GM23248 (cell line): ENCODE measurements at places on chromosomes 2 and 18. TPM values are rescaled to one million over a fixed set of nuclear protein-coding genes. Genes with fewer than 3 reads are reported as not detected.

- no peak for DNase-seq
Measured at GRCh38 chr2:179999000-179999399, 8.1 kb downstream of the CWC22 start.

DNA sequence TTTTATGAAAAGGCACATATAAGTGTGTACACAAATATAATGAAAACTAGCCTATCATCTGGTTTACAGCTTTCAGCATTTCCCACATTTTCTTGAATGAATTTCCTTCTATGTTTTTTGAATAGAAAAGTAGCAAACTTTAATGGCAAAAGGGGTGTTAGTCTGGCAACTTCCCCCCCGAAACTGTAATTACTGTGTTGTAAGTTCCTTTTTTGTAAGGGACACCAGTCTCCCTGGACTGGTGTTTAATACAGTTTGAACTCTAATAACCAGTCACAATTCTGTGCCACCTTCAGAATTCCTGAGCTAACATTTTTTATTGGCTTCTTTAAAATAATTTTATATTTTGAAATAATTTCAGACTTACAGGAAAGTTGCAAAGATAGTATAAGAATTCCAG, 94.2 kb downstream of the ACSL3 start:
- DNase-seq, result no peak

DNA sequence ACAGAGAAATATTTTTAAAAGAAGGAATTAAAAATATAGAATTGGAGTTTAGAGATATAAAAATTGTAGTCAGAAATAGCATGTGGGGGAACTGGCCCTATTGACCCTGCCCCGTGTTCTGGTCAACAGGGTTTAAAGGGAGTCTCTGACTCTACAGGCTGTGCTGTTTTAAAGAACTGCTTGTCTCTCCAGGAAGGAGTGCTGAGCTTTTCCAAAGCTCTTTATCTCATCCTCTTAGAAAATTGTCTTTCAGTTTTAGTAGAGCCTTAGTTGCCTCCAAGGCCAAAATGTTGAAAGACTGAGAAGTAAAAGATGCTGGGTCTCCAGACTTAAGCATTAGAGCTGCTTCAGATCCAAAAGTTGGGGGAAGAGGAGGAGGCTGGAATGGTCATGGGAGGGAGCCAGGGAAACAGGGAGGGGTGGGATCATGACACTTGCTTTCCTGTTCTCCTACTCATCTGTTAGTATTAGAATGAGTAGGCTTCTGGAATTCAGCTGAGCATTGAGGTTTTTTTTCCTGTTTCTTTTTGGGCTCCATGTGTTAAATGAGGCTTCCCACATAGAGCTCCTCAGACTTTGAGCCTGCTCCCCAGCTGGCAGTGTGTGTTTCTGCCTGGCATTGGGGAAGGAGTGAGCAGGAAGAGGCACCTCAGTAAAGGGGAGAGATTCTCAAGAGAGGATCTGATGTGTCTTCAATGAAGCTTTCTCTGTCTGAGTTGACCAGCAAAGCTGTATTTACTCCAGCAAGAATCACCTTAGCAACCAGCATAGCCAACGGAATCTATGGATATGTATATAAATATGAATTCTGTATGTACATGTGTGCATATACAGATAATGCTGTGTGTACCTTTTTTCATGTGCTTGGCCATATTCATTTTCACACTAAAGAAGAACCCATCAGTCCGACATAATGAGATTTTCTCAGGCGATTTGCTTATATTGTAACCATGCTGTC, 186.8 kb upstream of the FBXO11 start:
- DNase-seq, result peak; percentile 50

GRCh38 chr2:84131278-84131830, 327.7 kb downstream of the SUCLG1 start:
- DNase-seq, result no peak

- no peak for DNase-seq
Measured at GRCh38 chr18:62332431-62332830, 7.3 kb downstream of the TNFRSF11A start.

GRCh38 chr18:43422518-43422917, 145.2 kb upstream of the SYT4 start:
- peak; percentile 8 for DNase-seq

GRCh38 chr2:105760191-105760590, 15.5 kb downstream of the NCK2 start:
- DNase-seq, result no peak

DNA sequence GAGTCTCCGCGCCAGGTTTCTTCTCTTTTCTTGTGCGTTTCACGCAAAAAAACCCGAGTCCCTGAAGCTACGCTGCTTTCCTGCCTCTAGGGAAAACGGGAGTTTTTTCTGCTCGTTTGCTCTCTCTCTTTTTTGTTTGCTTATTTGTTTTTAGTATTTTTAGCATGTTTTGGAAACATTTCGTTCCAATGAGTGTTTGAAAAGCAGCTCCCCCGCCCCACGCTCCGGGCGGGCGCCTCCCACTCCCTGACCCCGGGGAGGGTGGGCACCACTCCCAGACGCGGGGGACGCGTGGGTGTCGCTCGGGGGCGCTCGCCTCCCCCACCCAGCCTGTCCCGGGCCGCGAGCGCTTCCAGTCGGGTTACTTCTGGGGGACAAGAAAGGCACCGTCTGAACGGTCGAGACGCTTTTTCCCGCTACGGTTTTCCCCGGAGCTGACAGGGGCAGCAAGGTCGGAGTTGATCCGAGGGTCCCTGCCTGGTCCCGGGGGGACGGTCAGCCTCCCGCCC, 446 bp upstream of the EFHD1 start:
- peak; percentile 41 for DNase-seq

DNA sequence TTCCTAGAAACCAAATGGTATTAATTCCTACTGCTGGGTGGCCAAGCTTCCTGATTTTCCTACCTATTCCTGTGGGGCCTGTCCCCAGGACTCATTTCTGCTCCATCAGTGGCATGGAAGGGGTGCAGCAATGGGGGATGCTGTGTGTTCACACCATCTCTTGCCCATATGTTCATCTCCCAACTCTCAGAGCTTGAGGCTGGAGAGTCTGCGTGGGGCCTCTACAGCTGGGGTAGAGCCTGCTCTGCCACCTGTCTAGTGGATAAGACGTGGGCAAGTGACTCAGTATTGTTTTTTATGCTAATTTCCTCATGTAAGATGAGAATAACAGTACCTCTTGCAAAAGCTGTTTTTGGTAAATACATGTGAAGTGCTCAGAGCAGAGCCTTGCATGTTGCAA, 149.8 kb downstream of the ACTR3 start:
- no peak for DNase-seq

DNA sequence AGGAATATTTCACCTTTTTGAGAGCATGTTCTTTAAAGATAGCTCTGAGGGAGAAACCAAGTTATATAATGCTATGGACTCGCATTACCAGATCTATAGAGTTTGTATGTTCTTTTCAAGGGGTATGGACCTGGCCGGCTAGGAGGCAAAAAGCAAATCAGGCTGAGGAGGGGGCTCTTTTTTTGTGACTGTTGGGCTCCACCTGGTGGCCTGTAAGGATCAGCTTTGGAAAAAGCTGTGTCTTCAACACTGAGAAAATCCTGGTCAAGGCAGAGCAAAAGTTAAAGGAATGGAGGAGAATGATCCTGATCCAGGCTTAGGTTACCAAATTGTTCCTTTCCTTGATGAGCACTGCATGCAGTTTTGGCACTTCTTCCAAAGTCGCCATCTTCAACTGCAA, 180.5 kb downstream of the DIS3L2 start:
- DNase-seq, result peak; percentile 37

DNA sequence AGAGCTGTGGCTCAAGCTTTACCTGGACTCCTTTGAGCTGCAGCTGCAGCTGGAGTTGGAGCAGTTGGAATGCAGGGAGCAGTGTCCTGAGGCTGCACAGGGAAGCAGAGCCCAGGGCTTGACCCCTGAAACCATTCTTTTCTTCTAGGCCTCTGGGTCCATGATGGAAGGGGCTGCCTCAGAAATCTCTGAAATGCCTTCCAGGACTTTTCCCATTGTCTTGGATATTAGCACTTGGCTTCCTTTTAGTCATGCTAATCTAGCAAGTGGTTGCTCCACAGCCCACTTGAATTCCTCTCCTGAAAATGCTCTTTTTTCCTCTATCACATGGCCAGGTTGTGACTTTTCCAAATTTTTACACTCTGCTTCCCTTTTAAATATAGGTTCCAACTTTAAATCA, 108.6 kb upstream of the RNF152 start:
- no peak for DNase-seq

DNA sequence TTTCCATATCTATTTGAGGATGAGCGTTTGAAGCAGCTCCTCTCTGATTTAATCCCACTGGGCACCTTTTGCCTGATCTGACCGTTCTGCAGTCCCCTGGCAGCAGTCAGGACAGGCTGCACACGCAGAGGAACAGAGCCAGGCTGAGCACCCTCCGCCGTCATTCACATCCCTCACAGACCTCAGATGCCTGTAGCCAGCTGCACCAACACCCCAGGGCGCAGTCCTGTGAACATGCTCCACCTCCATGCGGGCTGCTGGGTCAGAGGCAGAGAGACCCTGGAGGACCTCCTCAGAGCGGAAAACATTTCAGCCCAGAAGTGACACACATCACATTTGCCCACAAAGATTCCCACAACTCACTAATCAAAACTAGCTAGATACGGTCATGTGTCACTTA, 146.1 kb downstream of the SEPTIN10 start:
- no peak for DNase-seq

DNA sequence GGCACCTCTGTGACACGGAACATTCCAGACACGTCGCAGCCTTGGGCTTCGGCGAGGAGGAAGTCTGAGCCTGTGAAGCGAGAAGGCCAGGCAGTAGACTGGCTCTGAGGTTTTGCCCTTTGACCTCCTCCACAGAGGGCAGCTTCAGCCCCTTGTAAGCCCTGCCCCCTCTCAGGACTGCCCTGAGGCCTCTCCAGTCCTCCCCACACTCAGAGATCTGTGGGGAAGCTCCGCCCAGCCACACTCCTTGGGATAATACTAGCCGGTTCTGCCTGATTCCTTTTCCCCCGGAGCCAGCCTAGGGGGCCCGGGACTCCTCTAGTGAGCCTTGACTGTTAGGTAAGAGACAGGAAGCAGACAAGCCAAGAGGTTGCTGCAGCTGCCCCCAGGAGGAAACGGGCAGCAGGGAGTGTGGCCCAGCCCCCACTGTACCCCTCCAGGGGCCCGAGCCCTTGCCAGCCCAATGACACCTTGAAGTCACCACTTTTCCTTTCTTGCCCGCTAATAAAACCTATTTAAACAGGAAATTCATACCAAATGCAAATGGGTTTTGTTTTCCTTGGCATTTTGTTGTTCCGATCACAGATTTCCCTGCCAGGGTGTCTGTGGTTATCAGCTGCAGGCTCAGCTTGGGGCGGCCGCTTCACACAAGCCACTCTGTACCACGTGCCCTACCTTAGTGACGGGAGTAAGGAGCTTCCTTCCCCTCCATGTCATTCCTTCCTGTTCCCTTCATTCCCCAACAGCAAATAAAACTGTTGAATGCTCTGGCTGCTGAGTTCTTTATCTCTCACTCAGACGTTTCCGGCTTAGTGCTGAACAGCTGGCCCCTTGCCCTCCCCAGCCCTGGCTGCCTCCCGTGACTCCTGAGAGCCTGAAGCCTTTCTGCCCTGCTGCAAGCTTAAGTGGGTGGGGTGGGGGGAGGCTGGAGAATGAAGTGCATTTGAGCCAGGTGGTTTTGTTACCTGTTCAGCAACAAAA, 124.7 kb downstream of the CABLES1 start:
- peak; percentile 87 for DNase-seq

DNA sequence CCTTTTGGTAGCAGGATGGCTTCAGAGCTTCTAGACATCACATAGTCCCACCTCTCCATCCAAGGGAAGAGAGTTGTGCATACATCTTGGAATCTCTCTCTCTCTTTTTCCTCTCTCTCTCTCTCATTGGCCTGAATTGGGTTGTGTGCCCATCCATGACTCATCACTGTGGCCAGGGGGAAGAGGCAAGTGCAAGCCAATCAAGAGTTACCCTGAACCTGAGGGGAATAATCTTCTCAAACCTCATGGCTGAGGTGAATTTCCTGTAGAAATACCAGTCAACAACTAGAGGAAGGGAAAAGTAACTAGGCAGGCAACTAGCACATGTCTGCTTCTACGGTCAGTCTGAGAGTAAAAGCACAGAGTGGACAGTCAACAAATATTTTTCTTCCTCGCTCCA, 7.3 kb upstream of the CHN1 start:
- DNase-seq, result no peak

GRCh38 chr18:60980422-60981005, 352.7 kb upstream of the CDH20 start:
- DNase-seq, result no peak

DNA sequence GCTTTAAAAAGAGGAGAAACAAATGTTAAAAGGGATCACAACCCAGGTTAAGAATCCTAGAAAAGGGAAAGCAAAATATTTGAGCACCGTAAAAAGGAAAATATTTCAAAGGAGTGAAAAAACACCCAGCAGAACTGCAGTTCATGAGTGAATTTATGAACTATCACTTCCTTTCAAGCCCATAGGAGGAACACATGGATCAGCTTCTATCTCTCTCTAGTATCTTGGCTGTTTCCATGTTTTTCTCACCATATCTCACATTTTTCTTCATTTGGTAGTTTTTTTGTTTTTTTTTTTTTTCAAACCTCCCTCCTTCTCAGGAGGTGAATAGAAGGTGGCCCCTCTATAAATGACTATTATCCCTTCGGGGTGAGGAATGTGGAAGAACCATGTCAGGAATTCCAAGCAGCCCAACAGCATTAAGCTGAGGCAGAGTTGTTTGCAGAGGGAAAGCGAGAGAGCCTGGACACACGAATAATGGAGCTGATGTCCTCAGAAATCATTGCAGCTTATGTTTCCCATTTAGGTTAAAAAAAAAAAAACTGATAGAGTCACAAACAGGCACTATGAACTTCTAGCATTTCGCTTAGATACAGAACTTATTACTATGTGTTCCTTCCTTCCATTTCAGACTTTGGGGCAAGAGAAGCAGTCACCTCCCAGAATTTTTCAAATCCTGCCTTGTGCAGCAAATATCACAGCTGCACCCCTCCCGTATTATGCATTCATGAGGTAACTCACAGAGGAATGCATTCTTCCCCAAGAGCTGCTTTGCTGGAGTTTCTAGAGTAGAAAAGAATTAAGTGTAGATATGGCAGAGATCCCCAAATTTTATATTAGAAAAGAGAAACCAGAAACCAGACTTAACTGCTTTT, 315.6 kb downstream of the IRS1 start:
- DNase-seq, result peak; percentile 51

Gene ANKRD62
- not detected in 2 replicates for total RNA-seq

Gene GNAL
- total RNA-seq, result 0.25 and 3.0 TPM in 2 replicates

Gene C1QL2
- not detected in 2 replicates for total RNA-seq

Gene KATNAL2
- 3.9 and 9.6 TPM in 2 replicates for total RNA-seq

Gene TTC32
- total RNA-seq, result 1.5 TPM in 1 of 2 replicates, not detected in the other

Gene COPS9
- 114 and 255 TPM in 2 replicates for total RNA-seq
